ENCODE measurements at places on chromosomes 12 and 14.

DNA sequence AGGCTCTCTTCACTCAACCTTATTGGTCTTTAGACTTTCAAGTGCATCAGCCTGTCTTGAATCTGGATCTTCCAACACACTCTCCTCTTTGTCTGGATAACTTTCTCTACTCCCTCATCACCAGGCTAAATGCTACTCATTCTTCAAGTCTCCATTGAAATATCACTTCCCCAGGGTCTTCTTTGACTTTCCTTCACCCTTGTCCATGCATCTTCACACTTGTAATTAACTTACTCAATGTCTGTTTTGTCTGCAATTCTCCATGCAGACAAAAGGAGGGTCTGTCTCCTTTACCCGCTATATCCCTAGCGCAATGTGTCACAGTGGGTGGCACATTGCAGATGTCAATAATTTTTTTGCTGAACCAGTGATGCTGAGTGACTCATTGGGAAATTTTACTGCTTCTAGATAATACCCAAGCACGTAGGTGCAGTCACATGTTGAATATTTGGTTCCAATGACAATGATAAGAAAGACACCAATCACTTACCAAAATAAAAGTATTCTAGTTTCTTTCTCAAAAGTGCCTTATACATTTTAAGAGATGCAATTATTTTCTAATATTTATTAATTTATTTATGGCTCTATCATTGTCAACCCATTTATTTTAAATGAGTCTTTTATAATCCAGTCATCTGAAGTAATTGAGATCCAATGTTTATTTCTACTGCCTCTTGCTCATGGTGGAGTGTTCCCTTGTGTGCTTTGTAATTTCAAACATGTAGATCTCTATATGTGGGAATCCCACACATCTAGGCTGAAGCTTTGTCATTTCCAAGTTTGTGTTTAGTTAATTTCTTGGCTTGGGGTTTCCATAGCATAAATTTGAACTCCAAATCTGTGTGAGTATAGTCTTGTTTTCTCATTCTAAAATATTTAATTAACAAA is 21.7 kb upstream of the RFC5 start:
- DNase-seq: no peak

DNA sequence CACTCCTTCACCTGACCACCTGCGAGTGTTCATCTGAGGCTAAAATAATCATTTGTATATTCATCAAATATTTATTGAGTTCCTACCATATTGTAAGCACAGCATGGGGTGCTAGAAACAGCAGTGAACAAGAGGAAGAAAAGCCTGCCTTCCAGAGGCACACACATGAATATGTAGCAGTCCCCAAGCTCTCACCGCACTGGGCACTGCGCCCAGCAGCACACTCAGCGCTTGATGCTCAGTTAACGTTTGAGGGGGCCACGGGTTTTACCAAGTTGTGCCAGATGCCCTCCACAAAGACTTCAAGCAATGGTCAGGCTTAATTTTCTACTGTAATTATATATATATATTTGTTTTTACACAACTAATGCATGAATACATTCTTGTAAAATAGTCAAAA is 52.0 kb downstream of the HELB start:
- no peak for DNase-seq

DNA sequence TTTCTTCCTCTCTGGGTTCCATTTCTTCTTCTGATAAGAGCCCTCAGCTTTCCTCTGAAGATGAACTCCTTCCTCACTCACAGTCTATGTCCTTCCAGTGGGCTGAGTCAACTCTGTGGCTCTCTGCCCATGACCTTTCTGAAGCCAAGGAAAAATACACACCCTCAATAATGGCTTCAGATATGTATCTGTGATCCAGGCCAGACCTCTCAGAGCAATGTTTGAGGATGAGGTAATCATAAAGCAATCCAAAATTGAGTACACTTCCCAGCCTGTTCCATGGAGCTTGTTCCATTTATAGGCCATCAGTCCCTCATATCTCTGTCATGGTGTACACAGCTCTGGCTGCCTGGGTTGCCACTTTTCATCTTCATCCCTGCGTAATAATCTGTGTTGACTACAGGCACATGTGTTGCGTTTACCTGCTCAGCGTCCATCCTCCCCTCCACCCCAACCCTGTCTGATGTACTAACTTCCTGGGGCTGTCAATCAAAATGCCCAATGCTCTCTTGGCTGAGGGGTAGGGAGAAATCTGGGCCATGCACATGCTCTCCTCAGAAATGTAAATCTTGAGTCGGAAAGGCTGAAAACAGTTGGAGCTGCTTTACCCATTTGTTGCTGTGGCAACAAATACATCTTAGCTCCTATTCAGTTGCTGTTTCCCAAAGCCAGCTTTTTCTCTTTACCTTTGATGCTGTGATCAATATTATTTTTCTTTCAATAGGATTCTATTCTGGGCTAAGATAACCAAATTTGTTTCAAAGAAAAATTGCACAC is 377.8 kb upstream of the TMEM132C start:
- DNase-seq: no peak

GRCh38 chr12:22029991-22030390 is 16.0 kb upstream of the CMAS start:
- DNase-seq: no peak

DNA sequence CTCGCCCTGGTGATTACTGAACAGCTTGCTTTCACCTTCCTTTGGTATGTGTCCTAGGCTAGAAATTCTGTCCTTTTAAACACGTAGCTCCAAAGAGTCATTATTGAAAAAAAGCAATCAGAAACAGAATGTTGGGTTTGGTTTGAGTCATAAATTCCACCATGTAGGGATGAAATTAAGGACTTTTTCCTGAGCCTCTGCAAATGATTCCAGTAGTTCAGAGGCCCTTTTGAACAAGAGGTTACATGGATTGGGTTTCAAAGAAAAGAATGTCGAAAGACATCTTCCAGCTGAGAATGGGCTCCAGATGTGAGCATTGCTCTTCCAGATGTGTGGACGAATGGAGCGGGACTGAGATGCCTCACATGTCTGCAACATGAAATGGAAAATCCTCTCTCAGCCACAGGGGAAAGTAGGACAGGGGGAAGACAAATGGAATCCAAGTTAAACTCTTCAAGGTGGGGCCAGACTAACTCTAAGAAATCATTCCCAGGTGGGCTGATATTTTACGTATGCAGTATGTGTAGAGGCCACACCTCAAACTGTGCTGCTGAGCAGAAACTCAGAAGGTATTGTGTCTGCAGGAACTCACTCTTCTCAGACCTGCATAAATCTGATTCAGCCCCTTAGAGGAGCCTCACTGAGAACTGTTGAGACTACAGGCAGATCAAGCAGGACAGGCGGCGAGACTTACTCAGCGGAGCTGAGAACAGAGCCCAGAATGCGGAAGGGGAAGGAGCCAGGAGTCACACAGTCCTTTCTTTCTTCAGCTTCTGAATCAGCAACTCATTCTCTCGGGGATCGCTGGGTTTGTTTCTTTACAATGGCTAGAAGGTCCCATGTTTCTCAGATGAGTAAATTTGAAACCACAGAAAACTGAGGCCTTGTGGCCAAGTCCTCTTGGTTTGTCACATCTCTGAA is 23.3 kb upstream of the EMP1 start:
- no peak for DNase-seq
